ENCODE measurements at places on chromosomes 3 and 15.

GRCh38 chr3:147341727-147342126 lies 64.6 kb downstream of the ZIC4 start:
- no peak for DNase-seq

DNA sequence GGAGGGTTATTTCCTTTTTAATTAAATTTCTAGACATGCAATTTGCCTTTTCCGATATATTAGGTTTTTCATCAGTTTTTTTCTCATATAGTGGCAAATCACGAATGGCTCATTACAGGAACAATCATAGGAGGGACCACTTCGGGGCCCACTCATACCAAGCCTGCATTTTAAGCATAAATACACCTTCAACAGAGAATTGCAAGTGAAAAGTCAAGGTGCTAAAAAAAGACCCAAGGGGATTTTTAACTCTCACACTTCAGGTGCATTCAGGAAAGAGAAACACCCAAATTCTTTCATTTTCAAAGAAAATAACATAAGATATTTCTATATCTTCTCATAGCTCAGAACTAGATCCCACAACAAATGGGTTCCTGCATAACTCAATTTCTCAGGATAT lies 979.6 kb upstream of the NR2F2 start:
- DNase-seq = no peak

DNA sequence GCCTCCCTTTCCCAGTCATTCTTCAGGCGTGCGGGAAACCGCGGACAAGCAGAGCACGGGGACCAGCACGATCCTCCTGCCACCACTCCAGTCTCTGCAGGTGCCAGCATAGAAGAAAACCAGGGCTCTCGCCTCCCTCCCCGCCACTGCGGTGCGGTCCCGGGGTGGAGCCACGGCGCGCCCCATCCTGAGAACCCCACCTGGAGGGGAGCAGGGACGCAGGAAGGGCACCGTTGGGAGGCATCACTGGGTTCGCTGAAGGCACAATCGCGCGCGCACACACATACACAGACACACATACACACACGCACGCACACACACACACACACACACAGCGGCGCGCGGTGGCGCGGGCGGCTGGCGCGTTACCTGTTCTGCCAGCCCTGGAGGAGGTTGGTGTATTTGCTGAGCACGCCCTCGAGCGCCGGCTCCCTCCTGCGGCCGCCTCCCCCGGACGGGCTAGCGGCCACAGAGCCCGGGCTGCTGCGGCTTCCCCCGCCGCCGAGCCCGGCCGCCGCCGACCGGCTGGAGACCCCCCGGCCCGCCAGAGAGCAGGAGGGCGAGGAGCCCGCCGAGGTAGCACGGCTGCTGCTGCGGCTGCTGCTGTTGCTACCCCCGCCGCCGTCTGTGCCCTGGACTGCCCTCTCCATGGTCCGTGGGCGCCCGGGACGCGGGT lies 394 bp downstream of the OSBPL10 start:
- DNase-seq = peak; percentile 17

GRCh38 chr3:73426606-73427005 lies 198.1 kb downstream of the PDZRN3 start:
- no peak for DNase-seq

DNA sequence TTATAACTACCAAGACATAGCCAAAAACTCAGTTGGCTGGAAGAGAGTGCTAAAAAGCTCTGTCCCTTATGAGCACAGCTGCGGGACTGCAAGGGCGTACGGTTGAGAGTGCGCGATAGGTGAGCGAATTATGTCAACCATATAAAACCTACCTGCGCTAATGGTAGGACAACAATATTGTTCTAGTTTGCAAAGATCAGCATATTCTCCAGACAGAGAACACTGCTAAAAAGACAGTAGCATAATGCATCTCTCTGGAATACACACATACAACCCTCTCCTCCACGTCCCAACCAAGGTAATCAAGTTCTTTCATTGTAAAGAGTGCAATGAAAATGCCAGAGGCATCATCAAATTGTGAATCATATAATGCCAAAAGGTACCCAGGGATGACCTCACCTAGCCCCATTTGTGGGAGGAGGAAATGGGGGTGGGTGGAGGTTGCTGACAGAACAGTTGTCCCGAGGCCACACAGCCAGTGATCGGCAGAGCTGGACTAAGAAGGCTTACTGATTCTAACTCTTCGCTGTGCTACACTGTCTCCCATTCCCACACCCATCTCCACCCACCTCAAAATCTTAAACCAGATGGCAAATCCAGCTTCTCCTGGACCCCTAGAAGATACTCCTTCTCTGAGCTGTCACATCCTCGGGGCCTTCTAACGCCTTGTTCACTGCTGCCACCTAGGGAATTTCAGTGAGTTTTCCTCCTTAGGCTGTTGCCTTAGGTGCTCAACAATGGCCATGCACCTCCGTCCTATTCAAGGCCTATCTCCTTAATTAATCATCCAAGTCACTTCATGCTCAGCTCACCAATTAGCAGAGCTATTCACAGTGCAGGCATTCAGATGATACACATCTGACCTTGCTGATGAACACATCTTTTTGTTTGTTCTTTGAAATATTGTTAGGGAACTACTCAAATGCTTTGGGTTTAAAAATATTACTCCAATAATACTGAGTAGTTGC lies 60.7 kb downstream of the RPL22L1 start:
- DNase-seq = no peak

GRCh38 chr3:145807990-145808389 lies 353.0 kb downstream of the PLOD2 start:
- DNase-seq = no peak

- peak; percentile 46 for DNase-seq
Observed at GRCh38 chr3:10164546-10165393, at the start of gene IRAK2. Gene IRAK2, plus strand, starts transcription at chr3:10164919. Its CDS starts 36 bp downstream, at chr3:10164955.

GRCh38 chr15:93189561-93189960 lies 100.5 kb upstream of the RGMA start:
- no peak for DNase-seq

All from activated T-cell treated with anti-CD3 and anti-CD28 coated beads for 1 hour (primary cell).